ENCODE measurements at places on chromosomes 12 and 14.
A peak's percentile ranks its signal among the peaks of the same experiment; 100 is the strongest.

DNA sequence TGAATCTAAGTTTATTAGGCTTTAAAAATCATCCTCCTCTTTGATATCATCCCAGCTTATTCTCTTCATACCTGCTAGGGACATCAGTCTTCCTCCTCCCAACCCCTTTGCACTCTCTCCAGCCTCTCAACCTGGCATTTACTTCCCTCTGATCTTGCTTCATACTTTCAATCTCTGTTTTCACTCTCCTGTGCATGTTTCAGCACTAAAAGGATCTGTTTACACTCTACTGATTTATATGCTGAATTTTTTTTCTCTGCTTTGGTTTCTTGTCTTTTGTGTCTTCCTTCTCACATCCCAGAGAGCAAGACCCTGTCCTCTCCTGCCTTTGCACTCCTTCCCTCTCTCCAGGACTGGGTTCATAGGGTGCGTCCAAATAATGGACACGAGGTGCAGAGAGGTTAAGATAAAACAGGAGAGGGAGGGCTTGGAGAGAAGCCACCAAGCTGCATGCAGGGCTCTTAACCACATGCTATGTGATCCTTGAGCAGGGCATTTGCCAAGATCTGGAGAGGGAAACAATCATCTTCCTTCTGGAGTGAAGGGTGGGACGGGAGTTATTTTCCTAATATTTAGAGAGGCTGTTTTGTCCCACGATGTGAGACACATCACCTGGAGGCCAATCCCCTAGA lies 3.0 kb upstream of the CISTR start:
- DNase-seq: peak; percentile 29

- DNase-seq: no peak
Measured at GRCh38 chr12:42611571-42612230, 22.2 kb upstream of the PRICKLE1 start.

GRCh38 chr12:62248873-62249272 lies 11.3 kb upstream of the USP15 start:
- DNase-seq: no peak

GRCh38 chr12:64608901-64609535 lies 1.3 kb upstream of the RASSF3 start:
- DNase-seq: no peak

GRCh38 chr14:61125867-61126572 lies 145.0 kb downstream of the SLC38A6 start:
- DNase-seq: peak; percentile 67

DNA sequence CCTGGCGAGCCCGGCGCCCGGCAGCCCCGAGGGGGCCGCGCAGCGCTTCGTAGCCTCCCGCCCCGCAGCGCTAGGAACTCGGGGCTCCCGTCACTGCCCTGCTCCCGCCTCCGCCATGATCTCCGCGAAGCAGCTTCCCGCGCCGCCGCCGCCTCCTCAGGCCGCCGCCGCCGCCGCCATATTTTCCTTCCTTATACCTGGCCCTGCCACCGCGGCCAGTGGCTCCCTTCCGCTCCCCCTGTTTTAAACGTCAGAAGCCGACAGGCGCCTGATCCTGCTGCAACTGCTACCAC lies 286 bp downstream of the PPP4R3A start:
- no peak for DNase-seq

DNA sequence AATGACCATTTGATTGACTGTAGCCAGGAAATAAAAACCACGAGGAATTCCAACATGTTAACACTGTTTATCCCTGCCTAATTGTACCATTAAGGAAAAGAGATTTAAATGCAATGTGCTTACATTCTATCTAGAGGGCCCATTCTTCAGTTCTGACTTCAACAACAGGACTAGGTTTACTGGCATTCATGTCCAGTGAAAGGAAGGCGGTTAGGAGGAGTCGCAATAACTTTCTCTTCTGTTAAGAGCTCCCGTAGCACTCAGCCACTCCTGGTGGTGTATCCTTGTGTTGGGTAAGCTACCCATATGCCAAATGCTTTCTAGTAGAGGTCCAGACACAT lies 154.7 kb downstream of the STXBP6 start:
- no peak for DNase-seq

GRCh38 chr12:47165934-47166333 lies 86.2 kb upstream of the AMIGO2 start:
- no peak for DNase-seq

DNA sequence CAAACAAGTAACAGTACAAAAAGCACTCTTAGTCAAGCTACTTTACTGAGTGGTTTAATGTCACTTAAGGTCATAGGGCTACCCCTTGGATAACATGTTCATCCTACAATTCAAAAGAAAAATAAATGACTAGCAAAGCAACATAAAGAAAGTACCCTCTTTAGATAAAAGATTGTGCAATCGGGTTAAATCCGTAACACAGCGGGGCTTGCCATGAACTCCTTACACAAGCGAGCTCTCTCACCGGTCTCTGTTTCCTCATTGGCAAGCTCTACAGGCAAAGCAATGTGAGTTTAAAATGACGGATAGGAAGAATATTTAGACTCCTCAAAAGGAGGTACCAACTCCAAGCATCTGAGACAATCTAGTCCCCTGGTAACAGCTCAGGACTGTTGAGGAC lies 140.6 kb downstream of the EGLN3 start:
- no peak for DNase-seq

DNA sequence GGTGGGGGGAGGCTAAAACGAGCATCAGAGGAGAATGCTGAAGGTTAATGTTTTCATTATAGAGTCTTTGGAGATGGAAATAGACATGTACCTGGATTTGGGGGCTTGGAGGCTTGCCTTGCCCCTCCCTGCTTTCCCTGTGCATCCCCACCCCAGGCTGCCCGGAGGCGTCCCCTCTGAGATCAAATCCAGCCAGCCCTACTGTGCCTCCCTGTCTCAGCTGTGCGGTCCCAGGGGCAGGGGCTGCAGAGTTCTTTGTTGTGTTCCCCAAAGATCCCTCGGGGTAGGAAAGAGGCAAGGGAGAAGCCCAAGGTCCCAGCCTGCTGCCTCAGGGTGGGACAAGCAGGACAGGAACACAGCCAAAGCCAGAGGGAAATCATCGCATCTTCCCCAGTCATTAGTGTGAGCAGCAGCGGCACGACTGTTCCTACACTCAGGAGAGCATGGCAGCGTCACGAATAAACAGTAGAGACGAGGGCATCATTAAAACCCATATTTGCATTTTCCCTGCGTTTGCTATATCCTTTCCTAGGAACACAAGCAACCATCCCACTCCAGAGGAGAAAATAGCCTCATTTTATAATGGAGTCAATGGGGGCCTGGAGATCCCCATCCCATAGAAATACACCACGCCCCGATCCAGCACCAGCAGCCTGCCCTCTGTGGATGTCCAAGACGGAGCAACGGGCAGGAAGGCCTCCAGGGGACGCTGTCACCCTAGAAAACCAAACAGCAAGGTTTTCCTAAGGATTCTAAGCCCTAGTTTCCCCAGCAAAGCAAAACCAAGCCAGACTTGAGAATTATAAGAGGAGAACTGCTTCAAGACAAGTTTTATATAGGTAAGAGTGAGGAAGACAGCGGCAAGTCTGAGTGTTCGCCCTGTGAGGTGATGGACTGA lies 32.4 kb downstream of the ANO2 start:
- no peak for DNase-seq
